ENCODE measurements at places on chromosomes 16 and 17. TPM values are rescaled to one million over a fixed set of nuclear protein-coding genes. Genes with fewer than 3 reads are reported as not detected.

The CSH2 gene
- not detected for total RNA-seq

The LITAFD gene
- total RNA-seq, result not detected

The FBXL20 gene
- total RNA-seq, result 21.4 TPM

The FBXL16 gene
- total RNA-seq, result 0.37 TPM

Measured in uterine smooth muscle cell (primary cell).